ENCODE measurements at places on chromosomes 13 and 19.

DNA sequence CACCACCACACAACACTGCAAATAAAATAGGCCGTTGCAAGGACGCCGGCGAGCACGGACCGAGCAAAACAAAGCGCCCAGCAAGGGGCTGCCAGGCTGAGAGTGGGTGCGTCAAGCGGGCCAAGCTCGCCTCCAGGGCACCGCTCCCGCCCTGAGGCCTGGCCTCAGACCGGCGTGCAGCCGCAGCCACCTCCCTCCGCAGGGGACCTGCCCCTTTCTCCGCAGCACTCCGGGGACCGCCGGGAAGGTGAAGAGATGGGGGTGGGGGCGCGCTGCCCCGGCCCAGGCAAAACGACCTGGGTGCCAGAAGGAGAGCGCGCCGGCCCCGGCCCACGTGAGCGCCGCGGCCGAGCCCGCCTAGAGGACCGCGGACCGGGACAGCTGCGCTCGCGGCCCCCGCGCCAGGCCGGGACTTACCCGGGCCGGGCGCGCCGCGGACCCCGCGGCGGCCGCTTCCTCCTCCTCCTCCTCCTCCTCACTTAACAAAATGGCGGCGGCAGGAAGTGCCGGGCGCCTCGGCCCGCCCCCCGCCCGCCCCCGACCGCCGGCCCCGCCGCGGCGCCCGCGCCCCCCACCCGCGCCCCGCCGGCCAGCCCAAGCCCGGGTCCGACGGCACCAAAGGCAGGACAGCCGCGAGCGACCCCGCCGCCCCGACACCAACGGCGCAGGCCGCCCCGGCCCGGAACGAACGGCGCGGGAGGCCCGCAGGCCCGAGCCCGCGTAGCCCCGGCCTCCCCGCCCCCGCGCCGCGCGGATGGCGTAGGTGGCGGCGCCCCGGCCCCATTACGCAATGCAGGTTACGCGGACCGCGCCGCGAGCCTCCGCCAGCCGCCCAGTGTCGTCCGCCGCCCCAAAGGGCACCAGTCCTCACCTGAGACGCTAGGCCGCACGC lies 674 bp downstream of the BRD4 start:
- no peak for DNase-seq

- DNase-seq = no peak
These were observed 18.2 kb upstream of the MED4 start for GRCh38 chr13:48112896-48113755.

DNA sequence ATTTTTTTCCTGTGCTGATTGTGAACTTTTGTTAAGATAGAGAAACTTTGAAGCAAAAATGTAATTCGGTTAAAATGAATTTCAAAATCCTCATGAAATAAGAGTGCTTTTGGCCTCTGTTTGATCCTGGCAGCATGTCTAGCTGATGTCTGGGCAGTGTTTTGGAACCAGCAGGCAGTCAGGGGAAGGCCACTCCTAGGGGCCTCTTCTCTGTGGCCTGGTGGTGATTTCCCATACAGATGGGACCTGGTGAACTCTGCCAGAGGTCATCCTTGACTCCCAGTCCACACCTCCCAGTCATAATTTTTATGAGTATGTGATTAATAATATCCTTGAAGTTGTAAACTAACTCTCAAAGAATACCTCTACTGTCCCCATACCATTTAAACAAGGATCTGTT lies 226.6 kb downstream of the PCCA start:
- DNase-seq = no peak

DNA sequence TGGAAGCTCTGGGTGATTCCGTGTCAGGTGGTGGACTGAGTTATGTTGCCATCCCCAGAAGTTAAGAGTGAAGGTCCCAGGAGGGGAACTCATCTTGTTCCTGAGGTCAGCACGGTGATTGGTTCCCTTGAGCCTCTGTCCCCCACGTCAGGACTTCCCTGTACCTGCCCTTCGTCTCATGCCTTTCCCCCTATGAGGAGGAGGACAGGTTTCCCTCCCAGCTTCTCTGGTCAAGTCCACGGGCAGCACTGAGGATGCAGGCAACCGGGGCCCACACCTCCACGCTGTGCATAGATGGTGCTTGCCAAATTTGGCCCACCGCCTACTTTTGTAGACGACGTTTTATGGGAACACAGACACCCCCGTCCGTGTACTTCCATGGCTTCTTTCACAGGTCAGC lies 42.7 kb downstream of the TEX29 start:
- DNase-seq = no peak

DNA sequence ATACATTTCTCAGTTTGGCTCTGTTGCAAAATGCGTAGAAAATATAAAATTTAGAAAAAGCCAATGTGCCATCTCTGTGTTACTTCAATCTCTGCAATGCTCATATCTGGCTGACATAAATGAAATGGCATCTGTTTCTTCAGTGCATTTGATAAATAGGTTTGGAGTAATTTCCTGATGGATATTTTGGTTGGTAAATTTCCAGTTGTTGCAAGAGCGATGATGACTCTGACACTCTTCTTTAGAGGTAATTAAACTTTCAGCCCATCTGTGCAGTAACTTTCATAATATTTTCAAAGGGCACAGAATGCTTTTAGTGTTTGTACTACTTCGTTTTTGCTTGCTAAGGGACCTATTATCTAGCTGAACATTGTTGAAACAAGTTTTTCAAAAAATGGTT lies 1286.4 kb downstream of the PCDH9 start:
- no peak for DNase-seq

DNA sequence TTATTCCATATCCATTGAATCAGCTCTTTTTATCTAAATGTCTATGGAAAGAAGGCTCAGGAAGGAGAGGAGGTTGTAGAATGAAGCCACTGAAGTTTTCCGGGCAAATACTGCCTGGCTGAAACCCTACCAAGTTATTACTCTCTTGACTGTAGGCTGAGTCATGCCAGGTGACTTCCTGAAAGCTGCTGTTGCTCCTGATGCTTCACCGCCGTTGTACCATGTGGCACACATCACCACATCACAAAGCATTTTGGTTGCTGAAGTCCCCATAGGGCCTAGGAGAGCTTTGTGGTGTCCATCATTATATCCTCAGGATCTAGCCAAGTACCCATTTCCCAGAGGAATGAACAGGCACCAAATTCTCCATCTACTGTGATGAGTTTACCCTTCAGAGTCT lies 11.1 kb upstream of the TDRD12 start:
- DNase-seq = no peak
